ENCODE measurements at places on chromosomes 3 and 15.

GRCh38 chr3:69357196-69357595 lies 28.7 kb downstream of the FRMD4B start:
- no peak for DNase-seq

- DNase-seq: no peak
Measured at GRCh38 chr15:70487387-70487740, 276.0 kb downstream of the UACA start.

- DNase-seq: no peak
Measured at GRCh38 chr3:117490716-117491115, 781.1 kb downstream of the TUSC7 start.

DNA sequence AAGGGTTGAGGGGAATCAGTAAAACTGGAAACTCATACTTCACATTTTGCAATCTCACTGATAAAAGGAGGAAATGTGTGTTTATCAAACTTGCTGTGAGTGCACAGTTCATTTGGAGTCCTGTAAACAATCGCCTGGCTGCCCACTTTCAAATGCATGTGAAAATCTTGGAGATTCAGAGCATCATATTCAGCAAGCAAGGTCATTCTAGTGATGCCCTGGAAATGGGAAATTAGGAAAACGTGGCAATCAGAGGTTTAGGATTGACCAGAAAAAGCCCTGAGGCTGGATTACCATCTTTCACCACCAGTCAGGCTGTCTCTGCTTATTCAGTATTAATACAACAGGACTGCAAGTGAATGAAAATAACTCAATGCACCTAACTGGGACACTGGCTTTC lies 23.9 kb downstream of the DPH6 start:
- no peak for DNase-seq

- DNase-seq: no peak
Measured at GRCh38 chr15:95097361-95097760, 866.0 kb downstream of the MCTP2 start.

Data from RKO (cell line).